ENCODE measurements at places on chromosomes 1 and 21.

- H3K36me3 ChIP-seq, result no peaks in the 10 kb centered on the region
- H3K4me3 ChIP-seq, result no peak overlapping the region
- no peak for DNase-seq
- no peak overlapping the region for H3K27ac ChIP-seq
- no peaks in the 10 kb centered on the region for H3K27me3 ChIP-seq
- no peaks in the 10 kb centered on the region for H3K4me1 ChIP-seq
These were observed 344.9 kb downstream of the OMA1 start for GRCh38 chr1:58201492-58202106.

- no peaks in the 10 kb centered on the region for H3K4me1 ChIP-seq
- DNase-seq, result no peak
- H3K4me3 ChIP-seq, result no peak overlapping the region
- H3K27me3 ChIP-seq, result no peaks in the 10 kb centered on the region
- H3K36me3 ChIP-seq, result no peaks in the 10 kb centered on the region
These were observed 1094.6 kb upstream of the ADGRL4 start for GRCh38 chr1:80101159-80101558.

- no peaks in the 10 kb centered on the region for H3K27me3 ChIP-seq
- H3K4me1 ChIP-seq, result no peaks in the 10 kb centered on the region
- DNase-seq, result no peak
- H3K4me3 ChIP-seq, result no peak overlapping the region
These were observed 90.1 kb downstream of the TNFSF18 start for GRCh38 chr1:172960454-172961208.

DNA sequence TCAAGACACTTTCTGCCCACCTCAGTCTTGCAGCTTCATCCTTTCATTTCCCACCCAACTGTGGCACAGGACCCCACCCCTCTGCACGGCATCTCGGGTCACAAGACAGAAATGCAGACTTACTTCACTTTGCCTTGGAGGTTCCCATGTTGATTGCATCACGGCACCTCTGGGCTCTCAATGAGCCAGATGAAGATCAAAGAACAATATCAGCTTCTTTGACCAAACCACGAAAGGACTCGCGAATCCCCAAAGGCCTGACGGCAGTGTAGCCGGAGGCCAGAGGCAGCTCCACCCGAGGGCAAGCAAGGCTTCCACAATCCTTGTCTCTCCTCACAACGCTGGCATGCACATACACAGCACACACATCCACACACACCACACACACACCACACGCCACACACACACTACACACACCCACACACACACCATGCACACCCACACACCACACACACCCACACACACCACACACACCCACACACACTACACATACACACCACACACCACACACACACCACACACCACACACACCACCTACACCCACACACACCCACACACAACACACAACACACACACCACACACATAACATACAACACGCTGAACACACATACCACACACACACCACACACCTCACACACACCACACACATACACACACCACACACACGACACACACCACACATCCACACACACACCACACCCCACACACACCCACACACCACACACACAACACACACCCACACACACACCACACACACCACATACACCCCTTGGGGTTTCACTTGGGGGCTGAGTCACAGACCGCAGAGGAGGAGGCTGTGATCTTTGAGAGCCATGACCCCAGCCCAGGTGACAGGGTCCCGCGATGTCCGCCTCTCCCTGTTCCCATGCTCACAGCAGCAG is 35.8 kb downstream of the UBASH3A start:
- no peaks in the 10 kb centered on the region for H3K4me1 ChIP-seq
- no peaks in the 10 kb centered on the region for H3K27me3 ChIP-seq
- H3K4me3 ChIP-seq, result no peak overlapping the region

DNA sequence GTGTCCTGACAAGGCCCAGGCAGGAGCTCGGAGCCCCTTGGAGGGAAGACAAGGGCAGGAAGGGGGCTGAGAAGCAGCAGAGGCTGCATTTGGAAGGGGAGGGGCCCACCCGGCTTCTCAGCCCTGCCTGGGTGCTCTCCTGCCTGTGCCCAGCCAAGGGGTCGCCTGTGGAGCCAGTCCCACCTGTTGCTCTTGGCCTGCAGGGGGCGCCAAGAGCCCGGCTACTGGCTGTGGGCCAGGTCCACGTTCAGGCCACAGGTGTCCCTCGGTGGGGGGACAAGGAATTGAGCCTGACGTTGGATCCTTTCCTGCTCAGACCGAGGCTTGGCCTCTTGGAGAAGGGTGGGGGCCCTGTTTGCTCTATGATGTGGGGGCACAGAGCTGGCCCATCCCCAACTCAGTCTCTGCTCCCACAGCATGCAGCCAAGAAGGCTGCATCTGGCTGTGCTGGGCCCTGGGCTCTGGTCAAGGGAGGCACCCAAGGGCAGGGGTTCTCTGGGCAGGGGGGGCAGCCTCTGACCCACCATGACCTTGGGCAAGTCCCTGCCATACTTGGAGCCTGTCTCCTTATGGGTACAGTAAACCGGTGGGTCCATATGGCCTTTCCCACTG is 10.9 kb downstream of the WNT4 start:
- no peak overlapping the region for H3K27ac ChIP-seq
- H3K4me1 ChIP-seq, result peaks cover 21% of the 10 kb centered on the region
- no peak overlapping the region for H3K4me3 ChIP-seq

- peaks cover 5% of the 10 kb centered on the region for H3K4me1 ChIP-seq
- H3K4me3 ChIP-seq, result no peak overlapping the region
- DNase-seq, result no peak
- H3K27me3 ChIP-seq, result no peaks in the 10 kb centered on the region
- no peaks in the 10 kb centered on the region for H3K36me3 ChIP-seq
These were observed 71.0 kb downstream of the ST6GALNAC5 start for GRCh38 chr1:76938304-76938703.

GRCh38 chr1:10813799-10814198 is 17.4 kb upstream of the CASZ1 start:
- H3K4me1 ChIP-seq, result peaks cover 9% of the 10 kb centered on the region
- DNase-seq, result no peak
- H3K27me3 ChIP-seq, result no peaks in the 10 kb centered on the region
- H3K27ac ChIP-seq, result no peak overlapping the region
- no peaks in the 10 kb centered on the region for H3K36me3 ChIP-seq

DNA sequence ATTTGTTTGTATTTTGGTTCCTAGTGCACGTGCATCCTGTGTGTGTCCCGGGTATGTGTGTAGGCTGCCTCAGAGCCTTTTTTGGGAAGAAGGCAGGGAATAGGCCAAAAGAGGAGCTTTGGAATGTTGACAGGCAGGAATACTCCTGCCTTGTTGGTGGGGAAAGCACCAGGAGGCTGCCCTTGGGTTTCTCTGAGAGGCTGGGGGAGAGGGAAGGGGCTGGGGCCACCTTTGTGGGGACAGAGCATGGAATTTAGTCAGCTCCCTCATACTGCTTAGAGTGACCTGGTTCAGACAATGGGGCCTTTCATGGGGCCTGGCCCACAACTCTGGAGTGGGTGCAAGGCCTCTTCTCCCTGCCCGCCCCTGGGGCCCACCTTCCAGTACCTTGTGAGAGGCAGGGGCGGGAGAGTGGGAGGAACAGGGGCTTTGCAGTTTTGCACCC is 31.3 kb downstream of the ACOT11 start:
- no peaks in the 10 kb centered on the region for H3K36me3 ChIP-seq
- no peak overlapping the region for H3K4me3 ChIP-seq
- 0 out of 2 replicates have a peak overlapping the region, but pooled peaks have one; percentile 16 for H3K27ac ChIP-seq
- no peaks in the 10 kb centered on the region for H3K27me3 ChIP-seq
- peaks cover 25% of the 10 kb centered on the region for H3K4me1 ChIP-seq
- no peak for DNase-seq

- H3K4me1 ChIP-seq, result no peaks in the 10 kb centered on the region
- no peaks in the 10 kb centered on the region for H3K36me3 ChIP-seq
- H3K4me3 ChIP-seq, result no peak overlapping the region
- DNase-seq, result no peak
These were observed 656.9 kb downstream of the PTPRU start for GRCh38 chr1:29893046-29893723.

DNA sequence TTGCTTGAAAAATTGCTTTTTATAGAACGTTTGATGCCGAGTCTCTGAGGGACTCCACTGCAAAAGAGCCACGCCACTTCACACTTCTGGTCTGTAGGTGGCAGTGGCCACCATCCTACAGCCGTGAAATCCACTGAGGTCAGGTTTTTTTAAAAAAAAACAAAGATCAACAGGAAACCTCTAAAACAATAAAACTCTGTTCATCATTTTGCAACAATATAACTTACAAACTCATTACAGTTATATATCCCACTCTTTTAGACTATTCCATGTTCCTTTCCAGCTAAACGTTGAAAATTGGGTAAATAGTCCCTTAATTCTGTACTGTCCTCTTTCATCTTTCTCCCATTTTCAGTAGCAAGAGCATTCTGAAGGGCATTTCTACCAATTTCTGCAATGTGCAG is 64.6 kb upstream of the FMN2 start:
- no peaks in the 10 kb centered on the region for H3K36me3 ChIP-seq
- H3K4me3 ChIP-seq, result no peak overlapping the region
- H3K27me3 ChIP-seq, result no peaks in the 10 kb centered on the region
- peak; percentile 57 for DNase-seq
- no peaks in the 10 kb centered on the region for H3K4me1 ChIP-seq
- no peak overlapping the region for H3K27ac ChIP-seq

DNA sequence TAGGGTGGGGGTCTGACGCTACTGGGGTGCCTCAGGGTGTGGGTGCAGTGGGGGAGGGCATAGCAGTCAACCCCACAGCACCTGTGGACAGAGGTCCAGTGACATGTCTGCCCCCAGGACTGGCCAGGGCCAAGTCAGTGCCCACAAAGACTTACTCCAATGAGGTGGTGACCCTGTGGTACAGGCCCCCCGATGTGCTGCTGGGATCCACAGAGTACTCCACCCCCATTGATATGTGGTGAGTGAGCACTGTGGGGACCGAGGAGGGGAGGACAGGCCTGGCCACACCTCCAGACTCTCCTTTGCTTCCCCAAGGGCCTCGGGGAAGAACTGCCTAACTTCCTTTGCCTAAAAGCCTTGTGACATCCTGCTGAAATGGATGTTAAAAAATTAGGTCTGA is 23.5 kb downstream of the CDK18 start:
- no peaks in the 10 kb centered on the region for H3K27me3 ChIP-seq
- no peak overlapping the region for H3K27ac ChIP-seq
- H3K4me3 ChIP-seq, result no peak overlapping the region
- peaks cover 4% of the 10 kb centered on the region for H3K4me1 ChIP-seq
- no peak for DNase-seq
- peaks cover 14% of the 10 kb centered on the region for H3K36me3 ChIP-seq
